ENCODE measurements at places on chromosomes 3 and 15. TPM values are rescaled to one million over a fixed set of nuclear protein-coding genes. Genes with fewer than 3 reads are reported as not detected.

FANCD2 gene
- 33.1 TPM for total RNA-seq

LTF gene
- total RNA-seq = not detected

NRROS gene
- total RNA-seq = 0.65 TPM

CCDC39 gene
- total RNA-seq = under 0.01 TPM

IQCF5 gene
- not detected for total RNA-seq

CCDC9B gene
- total RNA-seq = 13.4 TPM

PRKCD gene
- 9.9 TPM for total RNA-seq

PTH1R gene
- 16.1 TPM for total RNA-seq

SPTSSB gene
- not detected for total RNA-seq

ACTC1 gene
- total RNA-seq = not detected

HTR3E gene
- not detected for total RNA-seq

NANOGP8 gene
- total RNA-seq = not detected

SLC12A1 gene
- total RNA-seq = under 0.01 TPM

GOLGA8K gene
- total RNA-seq = not detected

MORC1 gene
- total RNA-seq = not detected

RAB6B gene
- total RNA-seq = 3.3 TPM

GOLGA8Q gene
- not detected for total RNA-seq

MYO1E gene
- total RNA-seq = 98.9 TPM

LRTM1 gene
- not detected for total RNA-seq

CAMK2N2 gene
- 0.16 TPM for total RNA-seq

SENP8 gene
- 1.1 TPM for total RNA-seq

NOX5 gene
- total RNA-seq = 0.16 TPM

ASB14 gene
- total RNA-seq = not detected

A4GNT gene
- total RNA-seq = not detected

CYP1A2 gene
- total RNA-seq = not detected

NTRK3 gene
- 0.13 TPM for total RNA-seq

ATP13A5 gene
- total RNA-seq = not detected

TRIM42 gene
- total RNA-seq = not detected
